Fibroblast of lung (primary cell): ENCODE measurements at places on chromosomes 13 and 19.

- no peak for DNase-seq
Measured at GRCh38 chr19:39277598-39277997, 9.4 kb downstream of the IFNL2 start.

DNA sequence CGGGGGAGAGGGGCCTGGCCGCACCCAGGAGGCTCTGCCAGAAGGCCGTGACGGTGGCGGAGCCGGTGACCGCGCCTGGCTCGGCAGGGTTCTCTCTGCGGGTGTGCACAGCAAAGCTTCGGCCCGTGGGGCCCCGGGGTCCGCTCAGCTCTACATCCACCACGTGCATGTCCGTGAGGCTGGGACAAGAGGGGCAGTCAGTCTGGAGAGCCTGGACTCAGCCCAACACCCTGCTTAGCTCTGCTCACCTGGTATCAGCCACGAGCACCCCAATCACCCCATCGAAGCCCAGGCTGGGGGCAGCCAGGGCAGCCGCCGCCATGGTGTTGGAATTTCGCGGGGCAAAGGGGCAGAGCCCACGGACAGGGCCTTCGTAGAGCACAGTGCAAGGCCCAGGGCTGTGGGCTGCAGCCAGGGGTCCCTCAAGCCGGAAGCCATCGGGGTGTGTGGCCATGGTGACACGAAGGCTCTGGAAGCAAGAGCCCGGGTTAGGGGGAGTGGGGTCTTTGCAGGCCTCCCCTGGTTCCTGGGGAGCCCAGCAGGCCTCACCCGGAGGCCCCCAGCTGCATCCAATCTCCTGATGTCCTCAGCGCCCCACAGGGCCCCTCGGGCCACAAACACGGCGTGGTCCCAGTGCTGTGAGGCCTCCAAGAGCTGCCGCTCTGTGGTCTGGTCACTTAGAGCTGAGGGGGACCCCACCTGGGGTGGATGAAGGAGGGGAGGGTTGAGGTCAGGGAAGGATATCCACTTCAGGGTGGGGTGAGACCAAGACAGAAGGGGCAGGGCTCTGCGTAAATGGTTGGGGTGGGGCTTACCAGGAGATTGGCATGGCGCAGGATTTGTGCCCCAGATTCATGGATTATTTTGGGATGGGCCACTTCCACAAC, 1.4 kb downstream of the ASPDH start:
- no peak for DNase-seq

GRCh38 chr19:35206379-35206778, 22.2 kb downstream of the FAM187B start:
- DNase-seq = no peak

DNA sequence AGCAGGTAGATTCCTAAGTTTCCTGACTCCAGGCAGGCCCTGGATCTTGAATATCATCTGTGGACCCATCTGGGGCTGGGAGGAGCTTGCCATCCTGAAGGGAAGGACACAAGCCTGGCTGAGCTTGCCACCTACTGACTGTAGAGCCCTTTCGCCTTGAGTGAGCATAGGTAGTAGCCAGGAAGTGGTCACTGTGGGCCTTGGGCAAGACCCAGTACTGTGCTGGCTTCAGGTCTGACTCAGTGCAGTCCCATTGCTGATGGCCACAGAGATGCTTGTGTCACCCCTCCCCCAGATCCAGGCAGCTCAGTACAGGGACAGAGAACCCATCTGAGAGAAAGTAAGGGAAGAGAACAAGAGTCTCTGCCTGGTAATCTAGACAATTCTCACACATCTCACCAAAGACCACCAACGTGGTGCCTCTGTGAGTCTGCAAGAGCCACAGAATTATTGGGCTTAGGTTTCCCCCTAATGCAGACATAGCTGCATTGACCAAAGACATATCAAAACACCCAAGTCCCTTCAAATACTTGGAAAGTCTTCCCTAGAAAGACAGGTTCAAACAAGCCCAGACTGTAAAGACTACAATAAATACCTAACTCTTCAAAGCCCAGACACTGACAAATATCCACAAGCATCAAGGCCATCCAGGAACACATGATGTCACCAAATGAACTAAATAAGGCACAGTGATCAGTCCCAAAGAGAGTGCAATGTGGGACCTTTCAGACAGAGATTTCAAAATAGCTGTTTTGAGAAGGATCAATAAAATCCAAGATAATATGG, 108.2 kb upstream of the WASF3 start:
- DNase-seq = no peak

GRCh38 chr13:40137400-40137799, 481.9 kb downstream of the COG6 start:
- DNase-seq = no peak

DNA sequence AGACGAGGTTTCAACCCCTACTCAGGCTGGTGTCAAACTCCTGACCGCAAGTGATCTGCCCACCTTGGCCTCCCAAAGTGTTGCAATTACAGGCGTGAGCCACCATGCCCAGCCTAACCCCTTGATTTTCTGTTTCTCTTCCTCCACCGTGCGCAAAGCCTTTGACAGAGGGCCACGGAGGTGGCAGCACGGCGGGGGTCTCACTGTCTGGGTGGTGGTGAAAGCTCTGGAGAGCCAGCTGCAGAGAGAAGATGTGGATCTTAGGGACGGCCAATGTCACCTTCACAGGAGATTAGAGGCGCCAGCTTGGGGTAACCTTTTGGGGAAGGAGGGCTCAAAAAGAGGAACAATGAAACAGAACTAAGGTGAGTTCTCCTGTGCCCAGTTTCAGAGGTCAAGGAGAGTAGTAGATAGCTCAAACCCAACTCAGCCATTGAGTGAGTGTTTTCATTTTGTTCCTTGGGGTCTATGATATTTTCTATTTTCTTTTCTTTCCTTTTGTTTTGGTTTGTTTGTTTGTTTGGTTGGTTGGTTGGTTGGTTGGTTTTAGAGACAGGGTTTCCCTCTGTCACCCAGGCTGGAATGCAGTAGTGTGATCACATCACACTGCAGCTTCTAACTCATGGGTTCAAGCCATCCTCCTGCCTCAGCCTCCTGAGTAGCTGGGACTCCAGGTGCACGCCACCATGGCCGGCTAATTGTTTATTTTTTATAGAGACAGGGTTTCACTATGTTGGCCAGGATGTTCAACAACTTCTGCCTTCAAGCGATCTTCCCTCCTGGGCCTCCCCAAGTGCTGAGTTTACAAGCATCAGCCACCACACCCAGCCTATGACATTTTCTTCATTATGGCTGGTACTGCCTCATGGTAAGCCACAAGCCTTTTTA, 37.7 kb downstream of the GPR42 start:
- no peak for DNase-seq

DNA sequence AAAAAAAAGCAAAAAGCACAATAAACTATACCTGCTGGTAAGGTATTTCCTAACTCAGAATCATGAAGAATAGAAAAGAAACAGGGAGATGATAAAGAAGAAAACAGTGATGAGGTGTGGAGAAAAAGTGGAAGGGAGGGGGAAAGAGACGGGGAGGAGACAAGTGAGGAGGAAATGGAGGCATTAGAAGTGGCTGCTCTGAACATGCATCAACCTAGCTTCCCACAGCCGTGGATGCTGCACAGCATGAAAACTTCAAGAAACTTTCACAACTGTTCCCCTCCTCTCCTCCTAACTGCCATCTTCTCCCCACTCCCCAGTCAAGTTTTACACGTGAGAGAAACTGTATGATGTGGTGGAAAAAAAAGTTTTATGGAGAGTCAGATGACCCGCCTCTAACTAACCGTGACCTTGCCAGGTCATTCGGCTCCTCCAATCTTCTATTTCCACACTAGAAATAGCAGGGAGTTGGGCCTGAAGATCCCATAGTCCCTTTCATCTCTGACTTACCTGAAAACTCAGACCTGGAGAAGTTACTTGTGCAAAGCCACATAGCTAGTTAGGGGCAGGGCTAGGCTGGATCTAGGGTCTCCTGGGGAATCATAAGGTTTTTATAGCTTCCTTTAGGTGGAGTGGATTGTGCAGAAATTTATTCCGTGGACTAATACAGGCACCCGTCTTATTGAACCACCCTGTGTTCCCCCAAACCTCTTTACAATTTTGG, 461.9 kb downstream of the KLF5 start:
- DNase-seq = no peak

DNA sequence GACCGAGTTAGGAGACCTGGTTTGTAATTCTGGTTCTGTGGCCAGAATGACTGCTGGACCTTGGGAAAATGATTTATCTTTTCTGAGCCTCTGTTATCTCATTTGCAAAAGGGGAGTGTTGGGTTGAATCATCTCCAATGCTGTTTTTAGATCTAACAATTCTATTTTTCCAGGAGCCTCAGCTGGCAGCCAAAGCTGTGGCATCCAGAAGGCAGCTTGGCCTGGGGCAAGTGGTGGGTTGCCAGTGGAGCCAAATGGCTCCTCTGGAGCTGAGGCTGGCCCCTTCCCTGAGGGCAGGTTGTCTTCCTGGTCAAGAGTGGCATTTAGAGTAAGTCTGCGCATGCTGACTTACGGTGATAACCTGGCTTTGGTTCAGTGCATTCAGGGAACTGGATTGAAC, 21.3 kb downstream of the B3GLCT start:
- no peak for DNase-seq

GRCh38 chr13:52136763-52137162, 7.9 kb upstream of the NEK5 start:
- DNase-seq = no peak

- no peak for DNase-seq
Measured at GRCh38 chr19:46821512-46822409, 28.9 kb downstream of the AP2S1 start.

DNA sequence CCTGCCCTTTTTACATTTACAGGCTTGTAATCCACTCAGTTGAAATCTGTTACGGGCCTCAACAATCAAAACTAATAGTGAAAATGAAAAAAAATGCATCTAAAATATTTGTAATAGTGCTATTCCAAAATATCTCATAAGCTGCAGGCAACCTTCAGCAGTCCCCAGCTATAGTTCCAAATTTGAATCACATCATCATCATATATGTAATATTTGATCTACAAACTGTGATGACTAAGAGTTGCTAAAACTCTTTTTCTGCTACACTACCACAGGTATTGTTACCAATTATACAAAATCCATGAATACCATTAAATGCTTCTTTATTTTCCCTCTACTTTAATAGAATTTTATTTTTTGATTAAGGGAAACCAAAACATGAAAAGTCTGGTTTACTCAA, 121.4 kb upstream of the RFC3 start:
- no peak for DNase-seq
